CD4-positive, alpha-beta T cell (primary cell): ENCODE measurements at places on chromosomes 2 and 18.

DNA sequence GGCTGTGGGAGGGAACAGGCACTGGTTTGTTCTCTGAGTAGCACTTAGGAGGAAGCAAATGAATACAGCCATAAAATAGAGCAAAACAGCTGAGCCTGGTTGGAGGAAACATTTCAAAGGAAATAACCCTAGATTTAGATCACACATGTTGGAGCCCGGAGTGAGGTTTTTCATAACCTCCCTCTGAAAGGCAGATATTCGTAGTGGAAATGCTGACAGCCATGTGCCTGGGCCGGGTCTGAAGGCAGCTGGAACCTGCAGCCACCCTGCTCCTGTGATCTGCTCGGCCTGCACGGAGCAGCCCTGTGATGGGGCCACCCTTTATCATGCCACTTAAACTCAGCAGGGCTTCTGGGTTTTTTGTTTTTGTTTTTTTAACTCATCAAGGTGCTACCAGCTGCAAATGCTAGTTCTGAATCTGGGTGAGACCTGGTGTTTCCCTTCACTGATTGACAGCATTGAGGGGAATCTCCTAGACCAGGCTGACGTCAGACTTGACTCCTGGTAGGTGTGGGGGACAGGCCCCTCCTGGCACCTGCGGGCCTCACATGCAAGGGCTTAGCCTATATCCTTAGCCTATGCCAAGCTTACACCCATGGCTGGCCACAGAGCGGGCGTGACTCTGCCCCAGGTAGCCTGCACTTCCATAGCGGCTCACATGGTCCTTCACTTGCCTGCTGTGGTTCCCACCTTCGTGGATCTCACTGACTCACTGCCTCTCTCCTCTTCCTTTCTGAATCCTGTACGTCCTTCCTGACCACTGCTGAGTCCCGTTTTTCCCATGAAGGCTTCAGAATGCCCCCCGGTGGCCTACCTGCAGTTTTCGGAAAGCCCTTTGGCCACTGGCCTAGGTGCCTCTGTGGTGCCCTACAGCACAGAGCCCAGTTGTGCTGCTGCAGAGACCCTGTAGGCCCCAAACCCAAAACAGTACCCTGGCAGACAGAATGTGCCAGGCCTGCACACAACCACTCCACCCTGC is 217.3 kb downstream of the SEPTIN10 start:
- DNase-seq, result no peak

GRCh38 chr2:147614471-147614870 is 230.4 kb upstream of the ACVR2A start:
- DNase-seq, result no peak

- no peak for DNase-seq
These were observed 150.4 kb upstream of the CYRIA start for GRCh38 chr2:16816016-16816415.

- DNase-seq, result no peak
These were observed 97.7 kb downstream of the CDCA7 start for GRCh38 chr2:173452416-173452815.

GRCh38 chr18:42112657-42113420 is 157.8 kb downstream of the PIK3C3 start:
- no peak for DNase-seq

DNA sequence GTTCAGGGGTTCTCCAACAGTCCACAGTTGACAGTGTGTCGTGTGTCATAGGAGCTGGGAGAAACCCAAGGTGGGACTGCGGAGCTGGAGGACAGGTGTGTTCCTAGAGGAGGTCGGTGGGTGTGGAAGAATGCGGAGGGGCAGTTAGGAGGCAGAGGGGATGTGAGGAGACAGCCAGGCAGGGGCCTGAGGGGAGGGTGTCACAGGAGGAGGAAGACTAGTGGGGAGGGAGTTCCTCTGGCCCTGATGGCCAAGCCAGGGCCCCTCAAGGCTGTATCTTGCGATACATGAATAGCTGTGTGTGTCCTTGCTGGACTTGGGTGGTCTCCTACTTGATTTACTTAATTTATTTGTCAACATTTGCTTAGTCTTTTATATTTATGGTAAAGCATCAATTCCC is 519.6 kb upstream of the HS6ST1 start:
- no peak for DNase-seq

DNA sequence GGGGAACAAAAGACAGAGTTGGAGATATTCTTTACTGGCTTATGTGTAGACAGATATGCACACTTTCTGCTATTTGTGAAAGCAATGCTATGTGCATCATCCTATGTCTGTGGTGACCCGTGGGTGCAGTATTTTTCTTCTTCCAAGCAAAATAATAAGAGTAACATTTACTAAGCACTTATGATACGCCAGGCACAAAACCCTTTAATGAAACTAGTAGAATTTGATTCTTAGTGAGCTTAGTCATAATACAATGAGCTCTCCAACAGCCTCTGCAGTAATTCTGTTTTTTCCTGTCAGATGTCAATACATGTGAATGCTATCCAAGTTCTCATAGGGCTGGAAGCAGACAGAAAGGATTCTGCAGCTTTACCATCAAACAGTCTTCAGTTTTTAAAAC is 130.6 kb downstream of the RAD51AP2 start:
- no peak for DNase-seq

GRCh38 chr18:59725142-59725541 is 27.9 kb upstream of the CCBE1 start:
- no peak for DNase-seq

DNA sequence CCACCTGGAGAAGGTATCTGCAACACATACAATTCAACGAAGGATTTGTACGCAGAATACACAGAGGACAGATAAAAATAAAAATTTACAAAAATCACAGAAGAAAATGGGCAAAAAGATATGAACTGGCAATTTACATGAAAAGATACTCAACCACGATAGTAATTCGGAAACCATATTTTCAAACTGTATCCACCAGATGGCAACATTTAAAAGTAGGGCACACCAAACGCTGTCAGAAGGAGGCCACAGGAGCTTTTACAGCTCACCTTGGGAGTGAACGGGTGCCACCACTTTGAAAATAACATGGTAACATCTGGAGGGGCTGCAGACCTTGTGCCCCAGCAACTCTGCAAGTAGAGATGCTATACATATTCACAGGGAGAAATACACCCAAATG is 9.8 kb downstream of the KIF1A start:
- DNase-seq, result no peak

- no peak for DNase-seq
These were observed 89.6 kb downstream of the ACTR3 start for GRCh38 chr2:113979191-113980128.

DNA sequence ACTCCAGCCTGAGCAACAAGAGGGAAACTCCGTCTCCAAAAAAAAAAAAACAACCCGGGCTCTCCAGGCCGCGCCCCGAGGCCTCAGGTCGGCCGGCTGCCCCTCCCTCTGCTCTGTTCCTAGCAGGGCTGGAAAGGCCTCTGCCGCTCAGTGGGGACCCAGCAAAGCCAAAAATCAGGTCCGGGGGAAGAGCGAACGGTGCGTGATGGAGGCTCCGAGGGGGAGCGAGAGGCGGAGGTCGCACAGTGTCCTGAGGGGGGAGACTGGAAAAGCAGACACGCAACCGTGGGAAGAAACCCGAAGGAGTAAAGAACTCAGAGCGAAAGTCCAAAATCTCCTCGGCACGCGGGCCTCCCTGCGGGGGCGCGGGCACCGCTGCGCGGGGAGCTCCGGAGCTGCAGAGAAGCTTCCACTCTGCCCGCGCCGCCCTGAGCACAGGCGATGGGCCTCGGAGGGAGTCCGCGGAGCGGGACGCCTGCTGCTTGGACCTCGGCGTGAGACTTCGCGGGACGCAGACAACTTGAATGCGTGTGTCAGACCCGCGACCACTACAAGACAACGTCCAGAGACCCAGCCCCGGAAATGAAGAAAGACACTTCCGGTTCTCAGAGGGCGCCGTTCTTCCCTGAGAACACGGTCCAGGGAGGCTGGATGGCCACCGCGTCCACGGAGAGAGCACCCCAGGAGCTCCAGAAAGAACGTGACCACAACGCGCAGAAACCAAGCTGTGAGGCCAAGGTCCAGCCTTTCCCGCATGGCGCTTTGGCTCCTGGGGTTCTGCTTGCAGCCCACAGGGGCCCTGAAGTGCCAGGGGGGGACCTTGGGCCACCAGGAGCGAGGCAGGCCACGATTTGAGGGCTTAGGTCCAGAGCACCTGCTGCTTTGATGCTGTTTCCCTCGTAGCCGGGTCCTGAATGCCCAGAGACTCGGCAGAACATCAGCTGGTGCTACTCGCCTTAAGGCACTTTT is 219.8 kb downstream of the DPP10 start:
- no peak for DNase-seq

DNA sequence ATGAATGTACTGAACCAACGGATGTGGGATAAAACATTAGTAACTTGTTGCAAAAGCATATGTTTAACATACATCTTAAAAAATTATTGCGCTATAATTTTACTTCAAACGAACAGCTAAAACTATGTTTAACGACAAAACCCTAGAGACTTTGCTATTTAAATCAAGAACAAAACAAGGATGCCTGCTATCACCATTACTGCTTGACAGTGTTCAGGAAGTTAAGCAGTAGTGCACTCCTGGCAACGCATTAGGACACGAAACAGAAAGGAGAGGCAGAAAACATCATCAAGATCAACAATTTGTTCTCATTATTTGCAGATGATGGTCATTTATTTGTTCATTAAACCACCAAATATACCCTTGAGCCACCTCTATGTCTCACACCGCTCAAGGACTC is 151.9 kb downstream of the GALNT1 start:
- no peak for DNase-seq

GRCh38 chr18:76314496-76314895 is 180.5 kb downstream of the ZNF516 start:
- DNase-seq, result no peak

GRCh38 chr2:36965206-36965605 is 1.1 kb downstream of the STRN start:
- no peak for DNase-seq

DNA sequence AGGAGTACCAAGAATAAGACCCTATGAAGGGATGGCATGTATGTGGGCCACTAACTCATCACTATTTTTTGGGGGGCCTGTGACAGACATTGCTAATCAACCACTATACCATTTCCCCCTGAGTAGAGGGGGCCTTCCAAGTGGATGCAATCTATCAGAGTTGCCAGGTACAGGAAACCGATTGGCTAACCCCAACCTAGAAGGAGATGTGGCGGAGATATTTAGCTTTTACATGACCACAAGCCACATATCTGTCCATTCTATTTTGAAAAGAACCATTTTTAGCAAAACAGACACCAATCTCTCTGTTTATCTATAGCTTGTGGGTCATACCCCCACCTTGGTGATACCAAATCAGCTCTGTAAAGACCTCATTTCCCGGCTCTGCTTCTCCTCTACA is 51.0 kb downstream of the PAX8 start:
- DNase-seq, result no peak

GRCh38 chr2:12318427-12319057 is 398.2 kb upstream of the TRIB2 start:
- DNase-seq, result no peak

DNA sequence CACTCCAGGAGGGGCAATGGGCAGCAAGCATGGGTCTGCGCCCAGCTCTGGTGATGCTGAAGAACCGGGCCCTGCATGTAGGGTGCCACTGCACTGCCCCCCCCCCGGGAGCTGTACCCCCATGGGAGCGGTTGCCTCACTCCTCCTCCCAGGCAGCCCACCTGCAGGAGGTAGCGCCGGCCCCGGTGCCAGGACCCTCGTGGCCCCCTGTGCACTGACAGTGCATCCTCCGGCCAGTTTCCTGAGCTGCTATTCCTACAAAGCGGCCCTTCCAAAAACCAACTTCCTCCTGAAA is 109.4 kb downstream of the ZNF516 start:
- DNase-seq, result no peak

DNA sequence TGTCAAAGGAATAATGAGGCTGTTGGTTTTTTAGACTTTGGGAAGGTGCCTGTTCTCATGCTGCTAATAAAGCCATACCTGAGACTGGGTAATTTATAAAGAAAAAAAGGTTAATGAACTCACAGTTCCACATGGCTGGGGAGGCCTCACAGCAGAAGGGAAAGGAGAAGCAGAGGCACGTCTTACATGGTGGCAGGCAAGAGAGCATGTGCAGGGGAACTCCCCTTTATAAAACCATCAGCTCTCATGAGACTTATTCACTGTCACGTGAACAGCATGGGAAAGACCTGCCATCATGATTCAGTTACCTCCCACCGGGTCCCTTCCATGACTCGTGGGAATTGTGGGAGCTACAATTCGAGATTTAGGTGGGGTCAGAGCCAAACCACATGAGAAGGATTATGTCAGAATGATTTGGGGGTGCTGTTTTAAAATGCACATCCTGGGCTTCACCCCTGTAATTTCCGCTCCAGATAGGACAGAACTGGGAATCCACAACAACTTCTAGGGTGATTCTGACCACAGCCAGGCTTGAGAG is 37.8 kb downstream of the TCF7L1 start:
- no peak for DNase-seq

DNA sequence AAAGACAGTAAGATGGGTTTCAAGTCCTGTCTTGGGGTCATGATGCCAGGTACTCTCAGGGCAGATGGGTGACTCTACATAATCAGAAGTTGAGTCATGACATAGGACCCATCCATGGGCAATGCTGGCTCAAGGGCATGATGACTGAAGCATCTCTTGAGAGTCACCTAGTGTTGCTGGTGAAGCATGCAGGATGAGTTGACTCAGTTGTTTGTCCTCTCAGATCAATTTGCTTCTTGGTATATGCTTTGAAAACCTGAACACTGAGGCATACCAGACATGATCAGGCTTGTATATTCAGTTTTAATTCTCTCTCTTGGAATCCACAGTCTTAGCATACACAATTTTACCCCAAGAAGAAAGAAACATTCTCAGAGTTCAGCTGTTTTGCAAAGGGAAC is 658.9 kb upstream of the NXPH2 start:
- no peak for DNase-seq

- DNase-seq, result no peak
These were observed 127.8 kb downstream of the FBXO15 start for GRCh38 chr18:74019864-74020263.

- no peak for DNase-seq
These were observed 19.2 kb upstream of the SEH1L start for GRCh38 chr18:12928641-12929040.

- DNase-seq, result no peak
These were observed 264.4 kb downstream of the NEDD4L start for GRCh38 chr18:58308463-58308862.

GRCh38 chr2:205931388-205931787 is 154.6 kb downstream of the INO80D start:
- DNase-seq, result no peak
